ENCODE measurements at places on chromosomes 1 and 21.

DNA sequence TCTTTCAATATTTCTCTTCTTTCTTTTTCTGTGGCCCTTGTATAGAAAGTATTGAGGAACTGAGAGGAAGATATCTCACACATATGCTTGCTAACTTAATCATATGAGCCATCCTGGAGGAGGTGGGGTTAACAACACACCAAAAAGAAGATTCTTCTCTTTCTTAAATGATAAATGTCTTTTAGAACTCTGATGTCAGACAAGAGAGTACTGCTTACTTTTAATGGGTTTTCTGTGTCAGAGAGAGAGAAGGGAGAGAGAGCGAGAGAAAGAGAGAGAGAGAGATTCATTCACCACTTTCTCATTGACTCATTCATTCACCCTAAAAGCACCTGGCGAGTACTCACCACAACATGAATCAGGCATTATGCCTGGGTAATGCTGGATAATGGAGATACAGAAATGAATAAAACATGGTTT lies 250.3 kb upstream of the SGIP1 start:
- no peak for DNase-seq

DNA sequence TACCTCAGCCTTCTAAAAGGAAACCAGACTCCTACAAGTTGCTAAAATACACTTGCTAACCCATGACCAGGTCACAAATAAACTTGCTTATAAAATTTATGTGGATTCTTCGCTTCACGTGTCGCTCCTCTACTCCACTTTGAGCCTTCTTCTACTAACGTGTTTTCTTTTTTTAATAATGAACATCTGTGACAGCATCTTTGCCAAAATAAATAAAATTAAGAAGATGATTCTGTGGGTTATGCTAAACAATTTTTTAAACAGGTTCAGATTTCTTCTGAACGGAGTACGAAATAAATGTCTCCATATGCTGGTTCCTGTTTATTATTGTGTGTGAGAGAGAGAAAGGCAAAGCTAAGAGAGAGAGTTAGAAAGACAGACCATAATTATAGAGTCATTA lies 735.8 kb downstream of the LTN1 start:
- no peak for DNase-seq

DNA sequence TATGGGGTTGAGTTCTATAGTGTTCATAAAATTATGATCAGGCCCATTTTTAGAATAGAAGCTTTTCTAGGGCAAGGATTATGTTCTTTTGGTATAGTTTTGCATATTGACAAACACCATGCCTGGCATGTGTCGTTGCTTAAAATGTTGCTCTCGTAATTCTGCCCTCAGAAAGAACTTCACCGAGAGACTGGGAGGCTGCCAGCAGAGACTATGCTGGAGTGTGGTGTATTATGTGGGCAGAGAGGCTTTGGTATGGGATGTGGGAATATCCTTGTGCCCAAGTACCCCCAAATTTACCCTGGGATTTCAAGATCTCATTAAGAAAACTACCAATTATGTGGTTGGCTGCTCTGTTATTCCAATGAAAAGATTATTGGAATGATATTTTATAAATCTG lies 27.9 kb downstream of the PGM1 start:
- no peak for DNase-seq

GRCh38 chr1:200558866-200559459 lies 61.6 kb downstream of the KIF14 start:
- no peak for DNase-seq

DNA sequence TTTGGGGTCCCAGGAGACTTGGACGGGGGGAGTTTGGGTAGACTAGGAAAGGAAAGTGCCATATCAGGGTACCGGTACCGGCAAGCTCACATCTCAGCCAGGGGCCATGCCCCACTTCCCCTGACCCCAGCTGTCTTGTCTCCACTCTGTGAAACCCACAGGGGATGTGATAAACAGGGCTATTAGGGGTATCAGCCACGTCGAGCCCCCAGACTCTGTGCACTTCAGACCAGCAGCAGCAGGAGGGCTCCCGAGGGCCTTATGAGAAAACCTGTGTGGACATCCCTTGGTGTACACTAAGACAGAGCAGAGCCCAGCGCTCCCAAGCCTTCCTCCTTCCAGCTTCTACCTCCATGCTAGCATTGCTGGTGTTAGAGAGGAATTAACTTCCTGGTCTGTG lies 46.3 kb downstream of the TNNT2 start:
- DNase-seq = no peak

GRCh38 chr1:63269571-63269970 lies 52.8 kb upstream of the FOXD3 start:
- no peak for DNase-seq

GRCh38 chr1:162029157-162029556 lies 5.5 kb upstream of the OLFML2B start:
- no peak for DNase-seq

GRCh38 chr1:119827010-119827409 lies 15.8 kb upstream of the REG4 start:
- DNase-seq = no peak

GRCh38 chr1:33244143-33244808 lies 12.0 kb upstream of the ZNF362 start:
- DNase-seq = no peak

DNA sequence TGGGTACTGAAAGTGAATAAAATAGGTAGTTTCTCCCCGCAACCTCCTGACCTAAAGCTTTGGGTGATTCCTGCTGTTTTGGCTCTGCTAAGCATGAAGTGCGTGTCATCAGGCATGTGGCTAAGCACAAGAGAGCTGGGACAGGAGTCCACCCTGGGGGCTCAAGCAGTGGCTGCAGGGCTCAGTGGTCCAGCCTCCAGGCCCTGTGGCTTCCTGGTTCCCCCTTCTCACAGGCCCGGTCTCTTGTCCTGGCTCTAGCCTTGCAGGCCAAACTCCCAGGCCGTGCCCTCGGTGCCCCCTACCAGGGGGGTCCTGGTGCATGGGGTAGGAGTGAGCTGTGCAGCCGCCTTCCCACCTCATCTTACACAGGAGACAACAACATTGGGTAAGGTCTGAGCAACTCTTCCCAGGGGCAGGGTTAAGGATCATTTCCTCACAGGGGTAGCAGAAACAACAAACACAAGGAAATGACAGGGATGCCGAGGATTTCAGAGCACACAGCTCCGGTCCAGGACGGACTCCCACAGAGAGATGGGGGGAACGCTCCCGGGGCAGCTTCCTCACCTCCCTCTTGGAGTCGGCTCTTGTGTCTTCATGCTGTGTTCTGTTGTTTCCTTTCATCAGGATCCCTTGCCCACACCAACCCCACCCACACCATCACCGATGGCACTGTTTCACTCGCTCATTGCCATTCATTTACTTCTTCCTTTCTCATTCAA lies 19.8 kb upstream of the SLC2A1 start:
- no peak for DNase-seq

DNA sequence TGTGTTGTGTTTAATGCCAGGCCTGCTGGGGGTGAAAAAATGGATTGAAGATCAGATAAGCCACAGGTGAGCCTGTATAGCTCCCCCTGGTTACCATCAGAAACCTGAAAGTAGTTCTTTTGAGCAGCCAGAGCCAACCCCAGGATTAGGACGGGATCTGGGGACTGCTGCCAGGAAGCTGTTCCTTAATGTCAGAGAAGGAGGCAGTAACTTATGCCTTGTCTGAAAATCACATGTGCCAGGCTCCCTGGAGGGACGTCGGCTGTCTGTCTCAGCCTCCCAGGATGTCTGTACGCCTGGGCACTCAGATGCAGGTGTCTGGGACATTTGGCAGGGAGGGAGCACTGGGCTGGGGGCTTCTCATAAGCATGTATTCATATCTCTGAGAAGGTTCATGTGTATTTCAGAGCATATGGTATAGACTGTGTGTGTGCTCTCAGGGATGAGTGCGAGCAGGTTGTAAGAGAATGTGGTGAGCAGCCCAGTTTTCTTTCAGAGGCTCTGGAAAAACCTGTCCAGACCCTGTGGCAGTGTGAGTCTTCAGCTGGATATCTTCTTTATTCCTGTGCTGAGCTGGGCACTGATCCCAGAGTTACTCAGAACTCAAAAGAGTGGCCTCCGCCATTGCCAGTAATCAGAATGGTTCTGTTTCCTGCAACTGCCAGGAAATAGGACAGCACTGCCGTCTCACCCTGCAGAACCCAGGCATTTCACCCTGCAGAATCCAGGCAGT lies 2.8 kb downstream of the FAM43B start:
- DNase-seq = no peak

DNA sequence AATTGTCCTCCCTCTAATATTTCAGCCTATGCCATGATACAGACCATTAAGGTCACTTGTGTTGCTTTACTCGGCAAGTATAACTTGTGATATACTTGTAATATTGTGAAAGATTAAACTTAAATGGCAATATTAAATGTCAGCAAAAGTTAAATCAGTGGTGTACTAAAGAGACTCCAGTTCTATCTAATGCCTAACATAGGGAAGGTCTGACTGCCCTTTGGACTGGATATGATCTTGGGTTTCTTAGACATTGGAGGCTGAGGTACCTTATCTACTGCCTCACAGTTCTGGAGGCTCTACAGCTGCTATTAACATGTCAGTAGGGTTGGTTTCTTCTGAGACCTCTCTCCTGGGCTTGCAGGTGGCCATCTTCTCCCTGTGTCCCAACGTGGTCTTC lies 89.9 kb downstream of the MT1HL1 start:
- DNase-seq = no peak

DNA sequence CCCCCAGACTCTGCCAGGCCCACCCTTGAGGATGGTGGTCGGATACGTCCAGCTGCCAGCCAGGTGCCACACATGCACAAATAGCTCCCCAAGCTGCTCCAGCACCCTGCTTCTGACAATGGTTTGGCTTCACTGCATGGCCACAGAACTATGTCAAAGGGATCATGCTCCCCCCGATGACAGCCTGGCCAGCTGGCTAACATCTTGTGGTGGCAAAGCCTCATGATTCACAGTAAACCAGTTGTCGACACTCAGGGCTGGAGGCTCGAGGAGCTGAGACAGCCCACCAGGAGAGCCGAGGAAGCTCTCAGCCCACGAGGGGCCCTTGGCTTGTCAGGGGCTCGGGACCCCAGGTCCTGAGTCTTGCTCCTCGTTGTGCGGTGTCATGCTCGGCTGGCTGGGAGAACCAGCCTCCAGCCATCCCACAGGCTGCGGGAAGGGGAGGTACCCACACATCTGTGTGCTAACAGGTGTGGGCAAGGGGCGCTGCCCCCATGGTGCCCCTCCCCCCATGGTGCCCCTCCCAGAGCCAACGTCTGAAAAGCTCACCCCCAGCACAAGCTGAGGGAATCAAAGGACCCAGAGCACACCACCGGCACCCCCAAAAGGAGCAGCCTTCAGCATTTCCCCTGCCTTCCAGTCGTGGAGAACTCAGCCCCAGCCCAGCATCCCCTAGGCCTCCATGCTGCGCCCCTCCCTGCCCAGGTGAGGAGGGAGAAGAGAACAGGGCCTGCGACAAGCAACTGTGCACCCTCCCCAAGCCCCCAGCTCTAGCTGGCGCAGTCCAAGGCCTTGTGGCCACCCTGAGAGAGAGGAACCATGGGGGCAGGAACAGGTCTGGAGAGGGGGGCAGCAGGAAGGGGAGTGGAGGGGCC lies 41.2 kb downstream of the KIF21B start:
- DNase-seq = no peak

DNA sequence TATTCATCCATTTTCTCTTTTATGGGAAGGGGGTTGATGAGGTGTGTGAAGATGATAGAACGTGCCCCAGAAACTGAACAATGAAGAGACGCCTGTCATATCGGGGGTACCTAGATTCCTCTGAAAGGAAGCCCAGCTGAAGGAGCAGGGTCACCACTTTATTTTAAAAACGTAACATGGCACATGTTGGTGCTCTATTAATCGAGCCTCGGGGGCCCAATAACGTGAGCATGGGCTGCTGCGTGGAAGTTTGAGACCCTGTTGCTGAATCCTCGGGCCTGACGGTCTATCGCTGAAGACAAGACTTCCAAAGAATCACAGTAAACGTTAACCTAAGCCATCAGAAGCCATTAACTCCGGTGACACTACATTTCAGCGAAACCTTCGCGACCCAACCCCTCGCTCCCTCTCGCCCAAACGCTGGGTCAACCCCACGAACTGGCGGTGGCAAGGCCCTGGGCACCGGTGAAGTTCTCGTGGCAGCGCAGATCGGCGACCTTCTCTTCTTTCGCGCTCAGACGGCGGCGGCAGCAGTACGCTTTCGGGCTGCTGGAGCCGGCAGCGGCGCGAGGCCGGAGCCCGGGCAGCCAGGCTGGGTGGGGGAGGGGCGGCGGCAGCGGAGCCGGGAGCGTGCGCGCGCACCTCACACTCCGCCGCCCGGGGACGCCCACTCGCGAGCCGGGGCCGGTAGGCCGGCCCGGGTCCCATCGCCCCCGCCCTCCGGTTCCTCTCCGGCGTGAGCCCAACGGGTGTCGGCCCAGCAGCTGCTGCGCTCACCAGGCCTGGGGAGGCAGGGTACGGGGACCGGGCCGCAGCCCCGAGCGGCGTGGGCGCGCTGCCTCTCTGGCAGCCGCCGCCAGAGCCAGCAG lies 838 bp upstream of the MAN1A2 start:
- no peak for DNase-seq

GRCh38 chr1:231670755-231671154 lies 44.2 kb downstream of the DISC1 start:
- no peak for DNase-seq

GRCh38 chr1:119646521-119647227 lies 1.4 kb downstream of the ZNF697 start:
- no peak for DNase-seq

GRCh38 chr1:214224611-214225354 lies 56.2 kb upstream of the SMYD2 start:
- DNase-seq = no peak

DNA sequence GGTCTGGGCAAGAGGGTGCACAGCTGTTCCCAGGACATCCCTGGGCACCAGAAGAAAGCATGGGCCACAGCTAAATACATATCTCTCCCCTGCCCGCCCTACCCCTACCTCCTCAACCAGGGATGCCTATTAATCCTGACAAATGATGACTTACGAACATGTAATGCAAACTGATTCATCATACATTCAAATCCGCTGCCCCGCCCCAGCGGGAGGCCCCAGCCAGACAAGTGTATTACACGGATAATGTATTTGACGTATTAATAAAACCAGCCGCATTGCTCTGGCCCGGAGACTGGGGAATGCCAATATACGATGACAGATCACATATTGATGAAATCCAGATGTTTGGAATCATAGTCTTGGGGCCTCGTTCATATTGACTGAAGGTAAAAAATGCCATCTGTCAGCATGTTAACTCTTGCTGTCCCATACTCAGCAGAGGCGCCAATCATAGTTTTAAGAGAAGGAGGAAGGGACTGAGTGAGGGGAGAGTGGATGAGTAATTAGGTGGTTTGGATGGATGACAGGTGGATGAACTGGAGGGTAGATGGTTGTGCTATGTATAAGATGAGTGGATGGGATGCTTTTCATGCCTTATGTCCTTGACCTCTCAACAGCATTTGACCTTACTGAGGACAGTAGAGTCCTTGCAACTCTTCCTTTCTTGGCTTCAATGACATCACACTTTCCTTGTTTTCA lies 68.2 kb downstream of the TMEM53 start:
- DNase-seq = no peak

GRCh38 chr1:43174873-43175272 lies 2.7 kb downstream of the CFAP57 start:
- DNase-seq = no peak

Measured in cortex of kidney (tissue), 1 donor.